ENCODE measurements at places on chromosomes 3 and 15.

- peak; percentile 48 for DNase-seq
Measured at GRCh38 chr15:68370768-68371151, 61.2 kb downstream of the ITGA11 start.

DNA sequence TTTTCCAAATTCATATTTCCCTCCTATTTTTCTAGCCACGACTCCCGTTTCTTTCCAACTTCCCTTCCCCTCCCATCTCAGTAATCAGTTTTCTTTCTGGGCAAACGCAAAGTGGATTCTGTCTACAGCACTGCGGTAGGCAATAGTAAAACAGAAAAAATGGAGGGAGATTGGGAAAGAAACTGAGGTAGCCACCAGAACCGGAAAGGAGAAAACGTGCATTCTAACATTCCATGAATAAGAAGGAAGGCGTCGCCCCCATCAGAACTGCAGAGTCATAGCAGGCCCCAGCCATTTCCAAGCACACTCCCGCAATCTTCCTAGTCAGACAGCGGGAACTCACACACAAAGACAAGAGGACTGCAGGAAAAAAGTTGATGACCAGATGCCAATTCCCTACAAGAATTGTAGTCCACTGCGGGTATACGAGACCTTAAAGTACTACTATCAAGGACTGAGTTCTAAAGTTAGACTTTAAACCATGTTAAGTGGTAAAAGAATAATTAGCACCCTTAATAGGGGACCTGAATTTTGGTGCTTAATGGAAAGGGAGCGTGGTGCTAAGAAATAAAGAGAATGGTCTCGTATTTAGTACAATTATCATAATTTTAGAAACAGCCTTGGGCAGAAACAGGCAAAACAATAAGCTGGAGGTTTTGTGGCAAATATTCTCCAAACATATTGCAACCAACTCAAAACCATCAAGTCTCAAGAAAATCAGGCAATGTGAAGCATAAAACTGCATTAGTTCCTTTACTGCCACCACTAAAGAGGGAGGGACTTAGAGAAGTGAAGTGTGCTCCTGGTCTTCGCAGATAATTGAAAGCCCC, 1.4 kb downstream of the PFN2 start:
- peak; percentile 90 for DNase-seq

GRCh38 chr15:40873694-40874561, at the start of gene RHOV:
Gene RHOV, minus strand, starts transcription at chr15:40874234. Its CDS starts 95 bp downstream, at chr15:40874139.
- DNase-seq: peak; percentile 27

- DNase-seq: no peak
Measured at GRCh38 chr3:173096140-173096539, 44.9 kb downstream of the SPATA16 start.

GRCh38 chr15:95324656-95325055, 1005.8 kb upstream of the NR2F2 start:
- no peak for DNase-seq

DNA sequence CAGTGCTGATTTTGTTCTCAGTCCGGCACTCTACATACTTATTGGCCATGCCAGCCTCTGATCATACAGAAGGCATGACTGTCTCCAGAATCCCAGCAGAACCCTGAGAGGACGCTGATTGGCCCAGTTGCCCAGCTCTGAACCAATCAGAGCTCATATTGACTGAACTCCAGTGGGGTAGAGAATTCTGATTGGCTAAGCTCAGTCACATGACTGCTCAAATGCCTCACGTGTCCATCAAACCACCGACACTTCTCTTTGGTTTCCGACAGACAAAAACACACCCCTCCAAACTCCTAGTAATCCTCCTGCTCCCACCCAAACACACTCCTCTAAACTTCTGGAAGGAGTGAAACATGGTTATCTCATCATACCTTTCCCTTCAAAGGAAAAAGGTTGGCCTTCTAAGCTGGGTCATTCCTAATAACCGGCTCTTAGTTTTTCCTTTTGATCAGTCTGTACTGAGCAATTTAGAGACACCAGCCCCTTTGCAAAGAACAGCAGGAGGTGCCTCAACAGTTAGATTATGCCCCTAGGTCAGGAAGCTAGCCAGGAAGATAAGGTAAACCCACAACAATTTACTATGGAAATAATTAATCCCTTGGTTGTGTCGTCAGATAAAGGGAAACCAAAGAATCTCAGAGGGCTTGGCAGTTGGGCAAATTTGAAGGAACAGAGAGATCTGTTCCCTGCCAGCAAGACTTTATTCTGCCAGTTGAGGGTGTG, 187.8 kb downstream of the TLE3 start:
- no peak for DNase-seq

GRCh38 chr3:39941931-39942330, 132.5 kb downstream of the MYRIP start:
- DNase-seq: no peak
